Fibroblast of skin of right biceps (primary cell): ENCODE measurements at places on chromosomes 3 and 15.

- no peak for DNase-seq
Observed at GRCh38 chr15:68715111-68715510, 105.6 kb downstream of the ANP32A start.

DNA sequence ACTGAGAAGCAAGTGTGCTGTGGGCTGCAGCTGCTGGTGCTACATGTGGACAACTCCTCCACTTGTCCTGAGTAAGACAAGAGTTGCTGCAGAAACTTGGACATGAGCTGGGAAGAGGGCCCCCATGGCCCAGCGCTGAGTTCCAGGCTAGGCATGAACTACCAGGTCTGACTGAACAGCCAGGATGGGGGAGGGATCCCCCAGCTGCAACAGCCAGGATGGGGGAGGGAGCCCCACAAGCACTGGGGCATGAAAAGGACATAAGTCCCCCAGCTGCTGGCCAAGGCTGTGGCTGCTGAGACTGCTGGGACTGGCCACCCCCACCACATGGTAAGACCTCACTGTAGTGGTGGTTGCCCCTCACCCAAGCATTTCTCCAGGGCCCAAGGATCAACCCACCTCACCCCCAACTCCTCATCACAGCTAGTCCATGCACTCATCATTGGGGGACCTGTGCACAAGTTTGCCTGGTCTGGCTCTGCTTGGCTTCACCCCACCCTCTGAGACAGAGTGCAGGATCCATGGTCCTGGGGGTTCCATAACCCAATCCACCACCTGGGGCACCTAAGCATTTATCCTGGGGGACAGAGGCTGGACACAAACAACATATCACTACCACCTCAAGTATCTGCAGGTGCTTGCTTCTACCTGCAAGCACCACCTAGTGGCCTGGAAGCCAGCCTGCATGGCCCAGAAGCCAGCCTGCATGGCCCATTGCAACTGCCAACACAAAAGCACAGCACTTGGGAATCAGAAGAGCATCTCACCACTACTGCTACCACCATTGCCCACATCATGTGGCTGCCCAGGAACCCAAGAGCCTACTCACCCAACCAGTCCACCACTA is 84.5 kb upstream of the STT3B start:
- no peak for DNase-seq

DNA sequence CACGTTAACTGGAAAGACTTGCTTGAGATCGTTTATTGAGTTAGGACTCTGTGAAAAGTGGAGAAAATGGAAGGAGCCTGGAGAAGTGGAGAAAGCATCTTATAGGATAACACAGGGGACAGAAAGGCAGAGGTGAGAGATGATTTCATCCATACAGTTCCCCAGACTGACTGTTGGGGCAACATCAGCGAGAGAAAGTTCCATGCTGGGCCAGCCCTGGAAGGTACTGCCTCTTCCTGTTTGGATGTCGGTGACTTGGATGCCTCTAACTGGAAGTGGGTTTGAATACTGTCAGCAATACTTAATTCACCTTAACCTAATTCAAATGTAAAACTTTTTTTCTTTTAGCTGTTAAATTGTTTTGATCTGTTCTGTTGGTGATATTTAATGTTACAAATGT is 32.3 kb downstream of the ATP13A5 start:
- DNase-seq, result no peak

DNA sequence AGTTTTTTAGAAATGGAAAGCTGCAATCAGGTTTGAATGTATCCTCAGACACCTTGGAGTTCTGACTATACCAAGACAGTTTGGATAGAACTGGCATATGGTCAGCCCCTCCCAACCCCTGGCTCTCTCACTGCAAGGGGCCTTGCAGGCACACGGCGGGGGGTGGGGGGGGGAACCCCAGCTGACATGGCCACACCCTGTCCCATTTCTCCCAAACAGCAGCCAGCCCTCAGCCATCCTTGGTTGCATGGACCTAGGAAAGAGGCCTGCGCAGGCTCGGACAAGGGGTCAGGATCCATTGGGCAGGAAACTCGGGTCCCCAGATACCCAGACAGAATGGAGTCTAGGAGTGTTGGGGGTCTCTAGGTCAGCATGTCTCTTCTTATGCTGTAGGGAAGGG is 14.5 kb downstream of the CAND2 start:
- DNase-seq, result no peak

DNA sequence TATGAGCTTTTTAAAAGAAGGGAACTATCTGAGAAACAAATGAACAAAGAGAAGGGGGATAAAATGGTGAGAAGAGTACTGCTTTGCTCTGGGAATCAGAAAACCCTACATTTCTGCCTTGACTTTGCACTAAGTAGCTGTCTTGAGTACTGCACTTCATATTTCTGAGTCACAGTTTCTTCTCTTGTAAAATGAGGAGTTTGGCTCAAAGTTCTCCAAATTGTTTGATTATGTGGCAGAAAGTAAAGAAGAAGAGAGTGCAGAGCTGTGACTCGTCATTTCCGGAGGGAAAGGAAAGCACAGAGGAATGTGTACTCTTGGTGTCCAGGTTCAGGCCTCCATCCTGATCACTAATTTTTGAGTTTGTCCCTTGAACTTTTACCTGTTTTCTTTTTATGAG is 54.7 kb downstream of the TP63 start:
- DNase-seq, result peak; percentile 94

- peak; percentile 68 for DNase-seq
Observed at GRCh38 chr3:81741216-81741615, 20.2 kb downstream of the GBE1 start.

DNA sequence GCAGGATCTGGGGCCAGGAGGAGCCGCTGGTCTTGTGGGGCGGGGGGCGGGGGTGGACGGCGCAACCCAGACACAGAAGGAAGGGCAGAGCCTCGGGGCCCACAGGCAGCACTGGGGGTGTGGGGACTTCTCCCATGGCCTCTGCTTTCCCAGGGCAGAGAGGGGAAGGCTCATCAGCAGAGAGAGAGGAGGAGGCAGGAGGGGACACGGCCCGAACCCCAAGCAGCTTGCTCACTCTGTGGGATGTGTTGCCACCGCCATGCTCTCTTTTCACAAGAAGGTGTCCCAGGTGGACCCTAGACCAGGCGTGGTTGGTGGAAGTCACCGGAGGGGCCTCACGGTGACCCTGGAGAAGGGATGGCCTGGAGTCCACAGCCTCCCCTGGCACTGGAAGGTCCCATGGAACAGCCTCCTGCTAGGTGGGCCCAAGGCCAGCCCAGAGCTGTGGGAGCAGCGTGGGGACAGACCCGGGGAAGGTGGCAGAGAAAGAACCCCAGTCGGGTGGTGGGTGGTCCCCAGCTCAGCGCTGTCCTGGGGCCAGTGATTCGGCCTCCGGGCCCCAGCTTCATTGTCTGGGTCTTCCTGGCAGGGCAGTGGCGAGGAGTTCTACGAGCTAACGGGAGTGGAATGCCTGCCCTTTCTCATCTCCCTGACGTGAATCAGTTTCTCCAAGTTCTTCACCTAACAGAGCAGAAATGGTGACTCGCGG is 46.8 kb upstream of the PCSK6 start:
- no peak for DNase-seq

DNA sequence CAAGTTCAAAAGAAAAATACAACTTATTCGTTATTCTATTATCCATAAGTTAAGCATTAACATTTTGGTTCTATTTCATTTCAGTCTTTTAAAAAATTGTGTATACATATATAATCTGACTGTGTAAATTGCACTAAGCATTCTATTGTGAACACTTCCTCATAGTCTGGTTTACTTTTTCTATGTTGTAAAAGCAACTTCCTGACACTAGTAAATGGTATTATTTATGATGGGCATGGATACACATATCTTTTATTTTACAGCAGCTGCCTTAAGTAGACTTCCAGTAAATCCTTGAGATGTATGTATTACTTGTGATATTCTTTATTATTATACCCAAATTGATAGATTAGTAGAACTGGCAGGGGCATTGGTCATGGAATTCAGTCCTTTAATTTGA is 58.2 kb downstream of the FNDC3B start:
- DNase-seq, result no peak

DNA sequence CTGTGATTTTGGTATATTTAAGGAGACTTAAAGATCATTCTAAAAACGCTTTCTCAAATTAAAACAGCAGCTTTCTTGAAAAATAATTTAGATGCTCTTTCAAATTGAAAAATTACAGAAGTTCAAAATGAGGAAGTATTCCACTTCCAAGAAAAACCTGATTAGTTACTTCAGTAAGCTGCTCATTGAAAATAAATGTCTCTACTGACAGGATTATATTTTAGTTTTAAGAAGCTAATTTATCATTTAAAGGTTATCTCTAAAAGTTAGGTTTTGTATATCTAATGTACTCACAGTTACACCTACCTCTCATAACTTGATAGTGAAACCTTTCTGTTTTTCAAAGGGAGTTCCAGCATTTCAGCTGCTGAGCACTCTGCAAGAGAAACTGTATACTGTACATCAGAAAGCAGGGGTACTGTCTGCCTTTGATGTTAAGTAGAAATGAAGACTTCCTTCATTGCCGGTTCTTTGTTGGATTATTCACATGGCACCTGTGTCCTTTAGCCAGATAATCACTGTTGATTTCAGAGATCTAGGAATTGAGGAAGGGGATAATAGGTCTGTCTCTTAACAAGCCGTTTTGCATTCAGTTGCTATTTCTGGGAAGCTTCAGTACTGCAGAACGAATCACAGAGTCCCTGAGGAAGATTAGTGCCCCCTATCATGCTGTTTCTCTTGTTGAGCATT is 161.6 kb downstream of the TCF12 start:
- DNase-seq, result no peak

DNA sequence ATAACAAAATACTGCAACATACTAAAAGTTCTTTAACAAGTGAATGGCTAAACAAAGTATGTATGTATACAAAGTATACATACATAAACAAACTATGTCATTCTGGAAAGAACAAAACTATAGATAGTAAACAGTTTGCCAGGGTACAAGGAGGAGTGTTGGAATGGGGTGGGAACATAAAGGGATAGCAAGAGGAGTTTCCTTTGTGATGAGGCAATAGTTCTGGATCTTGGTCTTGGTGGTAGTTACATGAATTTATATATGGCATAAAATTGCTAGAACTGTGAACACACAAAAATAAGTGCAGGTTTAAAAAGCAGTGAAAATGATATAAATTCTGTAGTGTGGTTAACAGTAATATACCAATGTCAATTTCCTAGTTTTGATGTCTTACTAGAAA is 22.0 kb downstream of the ZNF148 start:
- no peak for DNase-seq

DNA sequence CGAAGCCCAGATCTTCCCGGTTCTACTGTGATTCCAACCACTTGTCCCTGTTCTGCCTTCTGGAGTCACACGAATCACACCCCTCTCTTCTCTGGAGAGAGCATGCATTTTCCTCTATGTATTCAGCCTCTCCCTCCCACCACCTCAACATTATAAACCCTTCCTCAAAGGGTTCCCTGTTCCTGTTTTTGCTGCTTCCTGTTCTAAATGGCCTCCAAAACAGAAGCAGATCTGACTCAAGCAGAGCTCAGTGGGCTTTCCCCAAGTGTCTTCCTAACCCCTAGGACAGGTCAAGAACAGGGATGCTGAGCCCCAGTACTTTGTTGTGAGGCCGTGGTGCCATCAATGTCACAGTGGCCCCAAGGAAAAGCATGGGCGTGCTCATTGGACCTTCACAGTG is 75.7 kb upstream of the ARNT2 start:
- DNase-seq, result no peak

DNA sequence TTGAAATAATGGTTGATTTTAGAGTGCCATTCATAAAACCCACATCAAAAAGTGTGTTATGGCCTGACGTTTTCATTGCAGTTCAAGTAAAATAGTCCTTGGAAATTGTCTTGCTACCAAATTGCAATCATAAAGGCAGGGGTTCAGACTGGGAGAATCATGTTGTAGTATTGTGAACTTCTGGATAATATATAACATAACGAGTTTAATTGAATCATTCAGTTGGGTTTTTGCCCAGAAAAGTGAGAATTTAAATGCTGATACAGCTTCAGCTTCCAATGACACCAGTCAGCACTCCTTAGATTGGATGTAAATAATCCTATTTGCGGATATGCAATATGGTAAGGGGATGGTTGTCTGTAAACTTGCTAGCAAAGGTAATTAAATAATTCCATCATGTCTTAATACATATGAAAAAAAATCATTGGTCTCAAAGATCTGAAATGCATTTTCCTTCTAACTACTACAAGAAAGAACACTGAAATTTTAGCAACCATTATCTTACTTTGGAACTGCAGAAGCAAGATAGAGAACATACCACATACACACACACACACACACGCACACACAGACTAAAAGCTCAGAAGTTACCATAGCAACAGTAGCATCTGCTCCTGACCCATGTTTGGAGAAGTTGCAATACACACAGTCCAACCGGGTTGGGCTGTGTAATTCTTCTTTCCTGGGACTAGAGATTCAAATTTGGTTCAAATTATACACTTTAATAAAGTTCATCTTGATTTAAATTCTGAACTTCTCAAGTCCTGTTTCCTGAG is 686.2 kb upstream of the NR2F2 start:
- no peak for DNase-seq

GRCh38 chr3:159806412-159806811 is 182.2 kb upstream of the IL12A start:
- no peak for DNase-seq

DNA sequence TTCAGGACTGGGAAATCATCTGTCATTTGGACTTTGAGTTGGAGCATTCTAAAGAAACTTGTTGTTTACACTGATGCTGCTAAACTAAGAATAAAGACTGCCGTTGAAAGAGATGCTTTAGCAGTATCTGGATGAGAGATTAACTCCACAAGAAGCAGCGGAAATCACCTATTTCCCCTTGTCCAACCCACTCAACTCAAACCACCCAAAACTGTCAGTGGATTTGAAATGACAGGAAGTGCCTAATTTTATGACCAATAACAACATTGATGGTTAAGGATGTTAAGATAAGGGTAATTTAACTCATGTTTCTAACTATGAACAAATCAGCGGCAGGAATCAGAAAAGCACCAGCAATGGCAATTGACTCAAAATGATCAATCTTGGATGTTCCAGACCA is 110.8 kb upstream of the NR2F2 start:
- no peak for DNase-seq

DNA sequence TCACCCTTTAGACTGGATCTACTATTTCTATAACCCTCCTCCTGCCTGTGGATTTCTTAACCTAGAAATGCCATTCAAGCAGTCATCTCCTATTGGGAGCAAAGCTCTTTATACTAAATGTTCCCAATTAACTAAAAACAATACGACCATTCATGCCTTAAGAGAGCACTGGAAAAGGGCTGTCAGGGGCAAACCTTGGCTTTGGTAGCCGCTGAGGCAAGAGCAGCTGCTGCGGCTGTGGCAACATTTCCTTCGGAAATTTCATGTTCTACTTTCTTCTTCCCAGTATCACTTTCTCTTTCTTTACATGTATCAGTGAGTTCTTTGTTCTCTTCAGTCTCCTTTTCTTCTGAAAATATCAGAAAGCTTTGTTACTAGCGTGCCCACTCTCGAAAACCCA is 56.3 kb upstream of the CSPG5 start:
- no peak for DNase-seq
